Right renal cortex interstitium (tissue), 3 donors: ENCODE measurements at places on chromosomes 3 and 15. TPM values are rescaled to one million over a fixed set of nuclear protein-coding genes. Genes with fewer than 3 reads are reported as not detected.

Gene MKRN3
- polyA plus RNA-seq = 0.89 TPM

DNA sequence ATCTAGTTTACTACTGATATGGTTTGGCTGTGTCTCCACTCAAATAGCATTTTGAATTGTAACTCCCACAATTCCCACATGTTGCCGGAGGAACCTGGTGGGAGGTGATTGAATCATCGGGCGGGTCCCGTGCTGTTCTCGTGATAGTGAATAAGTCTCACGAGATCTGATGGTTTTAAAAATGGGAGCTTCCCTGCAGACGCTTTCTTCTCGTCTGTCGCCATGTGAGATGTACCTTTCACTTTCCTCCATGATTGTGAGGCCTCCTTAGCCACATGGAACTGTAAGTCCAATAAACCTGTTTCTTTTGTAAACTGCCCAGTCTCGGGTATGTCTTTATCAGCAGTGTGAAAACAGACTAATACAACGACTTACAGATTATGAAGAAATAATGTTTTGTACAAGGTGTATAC lies 35.6 kb upstream of the PYDC2 start:
- DNase-seq = no peak

GRCh38 chr3:194136519-194137007 lies 615 bp downstream of the HES1 start:
- DNase-seq = no peak

DNA sequence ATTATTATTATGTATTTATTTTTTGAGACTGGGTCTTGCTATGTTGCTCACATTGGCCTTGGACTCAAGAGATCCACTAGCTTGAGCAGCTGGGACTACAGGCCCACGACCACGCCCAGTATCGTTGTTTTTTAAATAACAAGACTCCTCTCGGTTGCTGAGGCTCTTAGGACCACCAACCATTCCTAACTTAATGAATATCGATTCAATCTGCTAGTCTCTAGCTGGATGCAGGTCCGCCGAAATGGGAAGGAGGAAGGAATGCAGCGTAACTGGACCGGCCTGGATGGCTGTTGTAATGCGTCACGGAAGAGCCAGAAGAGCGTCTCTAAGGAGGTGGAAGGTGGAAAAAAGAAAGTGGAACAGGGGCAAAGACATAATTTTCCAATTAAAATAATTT lies 1.7 kb downstream of the ANXA2 start:
- DNase-seq = no peak
